ENCODE measurements at places on chromosomes 6 and 20. TPM values are rescaled to one million over a fixed set of nuclear protein-coding genes. Genes with fewer than 3 reads are reported as not detected.

GRCh38 chr20:15916623-15917022 lies 656.6 kb downstream of the KIF16B start:
- DNase-seq = peak; percentile 45

DNA sequence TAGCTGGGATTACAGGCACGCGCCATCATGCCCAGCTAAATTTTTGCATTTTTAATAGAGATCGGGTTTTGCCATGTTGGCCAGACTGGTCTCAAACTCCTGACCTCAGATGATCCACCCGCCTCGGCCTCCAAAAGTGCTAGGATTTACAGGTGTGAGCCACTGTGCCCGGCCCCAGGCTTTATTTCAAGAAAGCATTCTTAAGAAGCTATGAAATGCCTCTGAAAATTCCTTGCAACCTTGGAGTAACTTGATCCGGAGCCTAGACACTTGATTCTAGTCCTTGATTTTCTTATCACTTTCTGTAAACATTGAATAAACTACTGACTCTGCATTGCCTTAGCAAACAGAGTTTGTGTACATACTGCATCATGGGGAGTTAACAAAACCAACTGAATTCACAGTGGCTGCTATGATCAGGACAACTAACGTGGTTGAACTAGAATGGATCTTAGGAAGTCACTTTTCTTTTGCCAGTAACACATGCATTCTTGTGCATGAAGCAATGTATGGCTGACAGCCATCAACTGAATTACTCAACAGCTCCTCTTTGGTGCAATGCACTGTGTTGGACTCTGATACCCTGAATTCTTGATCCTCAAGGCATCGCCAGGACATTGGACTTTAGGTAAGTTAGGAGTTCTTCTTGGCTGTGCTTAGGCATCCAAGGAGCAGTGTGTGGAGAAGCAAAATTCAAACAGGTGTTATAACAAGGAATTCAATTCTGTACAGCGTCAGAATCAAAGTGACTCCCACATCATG lies 102.8 kb upstream of the TMEM170B start:
- DNase-seq = no peak

GRCh38 chr6:44966449-44967092 lies 361.6 kb upstream of the RUNX2 start:
- DNase-seq = no peak

- DNase-seq = no peak
Measured at GRCh38 chr6:87724983-87725811, 23.2 kb upstream of the AKIRIN2 start.

DNA sequence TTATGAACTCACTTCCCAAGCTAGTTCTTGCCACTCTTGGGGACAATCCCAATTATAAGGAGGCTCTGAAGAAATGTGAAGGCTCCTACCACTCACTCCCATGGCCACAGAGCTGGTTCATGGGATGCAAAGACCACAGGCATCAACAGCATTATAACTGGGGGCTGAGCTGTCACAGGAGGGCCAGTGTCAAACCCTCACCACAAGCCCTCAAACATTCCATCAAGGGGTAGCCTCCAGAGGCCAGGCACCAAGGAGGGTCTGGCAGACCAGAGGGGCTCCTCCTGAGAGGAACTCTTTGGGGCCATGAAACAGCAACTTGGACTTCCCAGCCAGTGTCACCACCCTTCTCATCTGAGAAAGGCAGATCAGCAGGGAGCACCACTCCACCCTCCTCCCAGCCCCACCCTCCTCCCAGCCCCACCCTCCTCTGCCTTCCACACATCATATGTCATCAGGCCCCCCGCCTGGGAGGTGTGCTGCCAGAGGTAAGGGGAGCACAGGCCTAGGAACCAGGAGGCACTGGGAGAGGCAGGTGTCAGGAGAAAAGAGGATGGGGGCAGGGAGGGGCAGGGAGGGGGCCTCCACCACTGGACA lies 1.2 kb upstream of the TSPO2 start:
- no peak for DNase-seq

GRCh38 chr6:167493976-167494697 lies 169.3 kb downstream of the TTLL2 start:
- DNase-seq = no peak

The PLA2G7 gene
- total RNA-seq = not detected

GRCh38 chr6:82030761-82031503 lies 216.6 kb downstream of the IBTK start:
- no peak for DNase-seq

DNA sequence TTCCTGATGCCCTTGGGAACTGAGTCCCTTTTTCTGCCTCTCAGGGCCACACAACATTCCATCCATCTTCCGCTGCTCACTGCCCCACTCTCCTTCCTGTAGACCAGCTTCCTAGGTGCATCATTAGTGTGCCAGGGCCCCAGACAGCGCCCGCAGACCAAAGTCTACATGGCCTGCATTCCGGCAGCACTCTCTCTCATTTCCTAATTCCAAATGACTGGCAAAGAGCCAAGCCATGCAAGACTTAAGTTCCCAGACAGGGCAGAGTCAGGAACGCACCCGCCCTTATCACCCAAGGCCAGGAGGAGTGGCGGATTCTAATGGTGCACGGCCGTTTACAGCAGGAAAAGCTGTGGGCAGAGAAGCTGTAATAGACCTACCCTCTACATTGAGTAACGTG lies 159.8 kb upstream of the ARID1B start:
- DNase-seq = no peak

DNA sequence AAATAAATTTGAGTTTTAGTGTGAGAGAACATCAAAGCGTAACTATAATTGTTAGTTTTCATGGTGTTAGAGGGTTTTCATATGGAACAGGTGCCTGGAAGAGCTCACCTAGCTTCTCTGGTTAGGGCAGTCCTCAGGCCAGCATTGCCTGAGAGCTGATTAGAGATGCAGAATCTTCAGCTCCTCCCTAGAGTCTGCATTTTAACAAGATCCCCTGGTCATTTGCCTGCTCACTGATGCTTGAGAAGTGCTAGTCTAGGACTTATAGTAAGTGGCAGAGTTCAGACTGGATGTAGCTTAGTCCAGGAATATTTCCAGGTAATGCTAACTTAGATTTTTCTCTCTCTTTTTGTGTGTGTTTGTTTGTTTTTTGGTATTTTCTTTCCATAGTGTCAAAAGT lies 21.7 kb upstream of the SMIM26 start:
- no peak for DNase-seq

The IL22RA2 gene
- total RNA-seq = not detected

DNA sequence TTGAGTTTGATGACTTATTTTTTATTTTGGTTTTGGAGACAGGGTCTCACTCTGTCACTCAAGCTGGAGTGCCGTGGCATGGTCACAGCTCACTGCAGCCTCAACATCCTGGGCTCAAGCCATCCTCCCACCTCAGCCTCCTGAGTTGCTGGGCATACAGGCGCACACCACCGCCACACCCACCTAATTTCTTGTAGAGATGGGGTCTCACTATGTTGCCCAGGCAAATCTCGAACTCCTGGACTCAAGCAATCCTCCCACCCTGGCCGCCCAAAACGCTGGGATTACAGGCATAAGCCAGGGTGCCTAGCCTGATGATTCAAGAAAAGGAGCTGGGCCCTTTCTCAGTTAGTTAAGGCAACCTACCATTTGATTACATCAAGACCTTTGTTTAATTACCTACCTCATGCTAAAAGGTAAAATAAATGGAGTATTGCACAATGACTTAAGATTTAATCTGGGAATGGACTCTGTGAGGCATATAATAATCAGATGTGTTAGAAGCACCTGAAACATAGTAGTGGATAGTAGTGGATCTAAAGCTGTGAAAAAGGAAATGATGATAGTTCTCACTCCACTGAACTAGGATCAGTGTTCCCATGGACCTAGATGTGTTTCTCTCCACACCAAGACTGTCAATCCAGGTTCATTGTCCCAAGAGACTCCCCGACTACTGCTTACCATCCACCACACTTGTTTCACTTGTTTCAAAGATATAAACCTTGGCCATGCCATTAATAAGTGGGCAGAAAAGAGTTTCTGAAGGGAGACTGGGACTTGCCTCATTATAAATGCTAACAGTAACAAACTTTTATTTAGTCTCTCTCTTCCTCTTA lies 2.1 kb downstream of the TNFRSF21 start:
- DNase-seq = peak; percentile 60

DNA sequence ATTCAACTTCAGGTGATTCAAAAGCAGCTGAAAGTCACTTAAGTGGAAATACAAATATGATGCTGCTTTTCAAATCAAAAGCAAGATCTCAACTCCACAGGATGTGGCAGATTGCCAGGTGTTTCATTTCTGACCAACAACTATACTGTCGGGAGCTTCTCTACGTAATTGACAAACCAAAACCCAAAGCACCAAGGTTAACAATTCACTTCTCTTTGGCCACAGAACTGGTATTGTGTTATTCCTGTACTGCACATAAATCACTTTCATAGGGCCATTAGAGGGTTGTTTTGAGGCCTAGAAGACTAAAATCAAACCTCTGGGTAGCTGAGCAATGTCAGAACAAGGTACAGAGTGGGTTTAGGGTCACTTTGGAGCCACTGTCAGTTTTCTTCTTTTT lies 169.7 kb downstream of the HAO1 start:
- no peak for DNase-seq

GRCh38 chr6:153595903-153596302 lies 443.1 kb upstream of the OPRM1 start:
- no peak for DNase-seq

The TAGAP gene
- 2.1 TPM for total RNA-seq

The ZNF341 gene
- total RNA-seq = 2.9 TPM

DNA sequence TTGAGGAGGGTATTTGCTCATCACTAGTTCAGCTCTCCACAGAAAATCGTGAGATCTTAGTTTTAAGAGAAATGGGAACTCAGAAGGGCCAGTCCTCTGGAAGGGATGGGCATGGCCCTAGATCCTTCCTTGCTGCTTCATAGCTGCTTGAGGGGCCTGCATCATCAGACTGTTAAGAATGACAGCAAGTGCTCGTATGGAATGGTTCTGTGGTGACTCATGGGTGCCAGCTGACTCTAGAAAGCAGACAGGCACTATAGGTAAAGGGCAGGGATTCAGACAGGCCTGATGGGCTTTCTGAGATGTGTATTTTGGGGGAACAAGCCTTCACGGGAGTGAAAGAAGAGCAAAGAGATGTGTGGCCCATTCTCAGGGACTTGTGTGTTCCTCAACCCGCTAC lies 90.8 kb downstream of the MYLK4 start:
- peak; percentile 74 for DNase-seq

- DNase-seq = no peak
Measured at GRCh38 chr20:44282192-44282591, 28.8 kb downstream of the FITM2 start.

GRCh38 chr6:31814677-31815024 lies 432 bp downstream of the HSPA1L start:
- DNase-seq = peak; percentile 98

- no peak for DNase-seq
Measured at GRCh38 chr6:127180426-127180825, 62.0 kb downstream of the RSPO3 start.

The TP53INP2 gene
- 72.5 TPM for total RNA-seq

- no peak for DNase-seq
Measured at GRCh38 chr6:18457065-18457737, 70.1 kb downstream of the RNF144B start.

The ETV7 gene
- total RNA-seq = not detected

GRCh38 chr6:16367571-16367970 lies 129.2 kb downstream of the GMPR start:
- DNase-seq = no peak

DNA sequence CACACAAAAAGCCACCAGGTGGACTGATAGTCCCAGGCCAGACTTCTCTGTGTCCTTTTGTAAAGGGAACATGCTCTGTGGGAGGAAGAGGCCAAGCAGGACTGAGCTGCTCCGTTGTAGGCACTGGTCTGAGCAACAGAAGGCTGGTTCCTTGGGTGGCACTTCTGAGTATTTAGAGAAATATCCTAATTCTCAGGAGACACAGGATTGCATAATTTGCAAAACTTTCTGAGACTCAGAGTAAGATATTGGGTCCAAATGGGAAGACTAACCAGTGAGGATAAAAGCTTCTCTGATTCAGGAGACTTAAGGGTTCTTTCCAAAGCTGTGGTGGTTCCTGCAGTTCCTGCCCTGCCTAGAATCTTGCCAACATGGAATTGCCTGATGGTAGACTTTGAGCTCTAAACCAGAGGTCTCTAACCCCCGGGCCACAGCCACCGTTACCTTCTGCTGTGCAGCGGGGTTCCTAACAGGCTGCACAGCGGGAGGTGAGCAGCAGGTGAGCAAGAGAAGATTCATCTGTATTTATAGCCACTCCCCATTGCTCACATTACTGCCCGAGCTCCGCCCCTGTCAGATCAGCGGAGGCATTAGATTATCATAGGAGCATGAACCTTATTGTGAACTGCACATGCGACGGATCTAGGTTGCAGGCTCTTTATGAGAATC lies 107.0 kb downstream of the OLIG3 start:
- no peak for DNase-seq

DNA sequence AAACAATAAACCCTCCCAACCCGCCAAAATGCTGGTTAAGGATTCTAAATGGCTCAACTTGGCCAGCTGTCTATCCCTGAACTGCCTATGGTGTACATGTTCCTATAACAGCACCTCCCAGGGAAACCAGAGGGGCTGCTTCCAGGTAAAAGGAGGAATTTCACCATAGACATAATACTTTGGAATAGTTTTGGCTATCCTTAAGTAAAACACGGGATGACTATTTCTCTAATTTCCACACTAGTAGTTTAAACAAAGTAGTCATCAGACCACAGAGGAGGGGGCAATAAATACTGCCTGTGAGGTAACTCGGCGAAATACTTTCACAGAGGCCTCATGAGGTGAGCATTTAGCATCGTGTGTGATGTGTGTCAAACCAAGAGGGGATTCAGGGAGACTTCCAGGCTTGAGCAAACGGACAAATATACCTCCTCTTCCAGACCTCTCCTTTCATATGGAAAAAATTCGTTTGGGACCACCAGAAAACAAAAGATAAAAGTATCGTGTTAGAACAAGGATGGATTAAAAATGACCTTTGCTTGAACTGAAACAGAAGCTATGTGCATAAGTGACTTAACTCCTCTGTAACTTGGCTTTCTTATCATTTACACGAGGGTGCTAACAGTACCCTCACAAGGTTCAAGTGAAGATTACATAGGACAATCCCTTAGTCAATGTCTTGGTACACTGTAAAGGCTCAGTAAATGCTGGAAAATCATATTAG lies 1.0 kb upstream of the XRN2 start:
- DNase-seq = no peak

GRCh38 chr6:24397631-24398030 lies 5.1 kb upstream of the MRS2 start:
- DNase-seq = no peak

The EMILIN3 gene
- 0.83 TPM for total RNA-seq

- no peak for DNase-seq
Measured at GRCh38 chr6:36924778-36925374, 29.7 kb upstream of the PI16 start.

DNA sequence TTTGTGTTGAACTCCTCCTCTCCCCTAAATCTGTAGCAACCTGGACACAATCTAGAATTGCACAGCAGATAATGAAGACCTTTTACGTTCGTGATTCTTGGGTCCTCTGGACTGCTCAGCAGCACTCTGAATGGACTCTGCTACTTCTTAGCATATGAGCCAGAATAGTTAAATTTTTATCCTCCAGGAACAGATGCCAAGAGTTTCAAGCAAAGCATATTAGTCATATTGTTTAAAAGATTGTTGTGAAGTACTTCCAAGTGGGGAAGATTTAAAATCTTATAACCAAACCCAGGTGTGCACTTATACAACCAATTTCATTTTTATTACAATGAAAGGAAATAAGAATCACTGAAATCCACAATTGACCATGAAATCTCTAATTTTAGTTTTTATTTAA lies 118.9 kb upstream of the EXOC2 start:
- DNase-seq = no peak
